ENCODE measurements at places on chromosomes 7 and 10.

DNA sequence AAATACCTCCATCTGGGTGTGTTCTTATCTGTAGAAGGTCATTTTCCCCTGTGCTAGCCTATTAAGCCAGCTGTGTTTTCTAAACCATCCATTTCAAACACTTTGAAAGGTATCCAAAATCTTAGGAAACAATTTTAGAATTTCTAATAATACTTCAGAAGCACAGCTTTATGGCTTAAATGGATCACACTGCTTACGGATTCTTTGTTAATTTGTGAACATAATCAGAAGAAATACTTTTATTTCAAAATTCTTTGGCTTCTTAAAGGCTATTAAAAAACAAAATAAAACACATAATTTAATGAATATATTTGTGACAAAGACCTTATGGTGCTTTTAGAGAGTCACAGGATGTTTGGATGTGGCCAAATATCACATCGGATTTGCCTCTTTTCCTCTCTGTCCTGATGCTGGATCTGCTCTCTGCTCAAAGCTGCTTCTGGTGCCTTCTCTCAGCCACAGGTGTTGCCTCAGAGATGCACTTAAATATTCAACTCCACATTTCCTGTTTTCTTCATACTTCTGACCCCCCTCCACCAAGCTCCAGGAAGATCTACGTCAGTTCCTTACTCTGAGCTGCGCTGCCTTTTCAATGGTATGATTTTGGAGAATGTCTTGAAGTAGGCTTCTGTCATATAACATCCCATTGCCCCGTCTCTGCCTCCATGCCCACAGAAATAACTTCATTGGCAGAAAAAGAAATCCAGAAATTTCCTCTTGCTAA, 230.6 kb downstream of the MLLT10 start:
- no peak for DNase-seq

DNA sequence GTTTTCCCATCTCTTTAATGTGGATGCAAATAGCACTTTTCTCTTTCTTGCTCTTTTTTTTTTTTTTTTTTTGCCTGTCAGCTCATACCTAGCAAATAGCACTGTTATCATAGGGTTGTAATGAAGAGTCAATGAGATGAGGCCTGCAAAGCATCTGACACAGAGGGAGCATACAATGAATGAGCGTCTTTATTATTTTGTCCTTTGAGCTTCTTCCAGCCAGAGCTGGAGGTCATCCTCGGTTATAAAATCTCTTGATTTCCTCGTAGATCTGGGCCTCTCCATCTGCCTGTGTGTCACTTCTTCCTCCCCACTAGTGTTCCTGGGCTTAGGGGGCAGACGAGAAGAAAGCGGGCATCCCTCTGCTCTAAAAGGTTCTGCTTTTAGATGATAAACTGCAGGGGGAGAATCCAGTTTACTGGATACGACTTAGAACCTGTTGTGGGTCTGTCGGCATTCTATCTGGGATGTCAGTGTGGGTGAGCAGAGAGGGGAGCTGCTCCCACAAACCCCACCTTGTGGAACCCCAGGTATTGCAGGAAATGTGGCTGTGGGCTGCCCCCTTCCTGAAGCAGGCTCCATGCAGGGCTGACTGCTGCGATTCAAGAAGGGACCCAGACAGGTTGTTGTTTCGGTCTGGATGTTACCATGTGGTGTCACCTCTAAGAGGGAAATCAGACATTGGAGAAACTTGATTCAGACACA, 135.8 kb upstream of the GPR26 start:
- no peak for DNase-seq

- DNase-seq = no peak
Measured at GRCh38 chr10:2427412-2427811, 639.9 kb upstream of the PFKP start.

DNA sequence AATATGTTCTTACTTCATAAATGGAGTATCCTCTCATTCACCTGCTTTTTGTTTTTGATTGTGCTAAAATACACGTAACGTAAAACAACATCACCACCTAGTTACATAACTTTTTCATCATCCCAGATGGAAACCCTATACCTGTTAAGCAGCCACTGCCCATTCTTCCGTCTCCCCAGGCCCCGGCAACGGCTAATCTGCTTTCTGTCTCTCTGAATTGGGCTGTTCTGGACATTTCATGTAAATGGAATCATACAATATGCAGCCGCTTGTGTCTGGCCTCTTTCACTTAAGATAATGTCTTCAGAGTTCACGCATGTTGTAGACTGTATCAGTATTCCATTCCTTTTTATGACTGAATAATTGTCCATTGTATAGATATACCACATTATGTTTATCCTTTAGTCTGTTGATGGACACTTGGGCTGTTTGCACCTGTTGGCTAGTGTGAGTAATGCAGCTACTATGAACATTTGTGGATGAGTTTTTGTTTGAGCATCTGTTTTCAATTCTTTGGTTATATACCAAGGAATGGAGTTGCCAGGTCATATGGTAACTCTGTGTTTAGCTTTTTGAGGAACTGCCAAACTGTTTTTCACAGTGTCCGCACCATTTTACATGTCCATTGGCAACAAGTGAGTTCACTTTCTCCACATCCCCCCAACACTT, 14.1 kb upstream of the SUN1 start:
- peak; percentile 22 for DNase-seq
